ENCODE measurements at places on chromosomes 4 and X.

- DNase-seq, result peak; percentile 67
Observed at GRCh38 chr4:13656569-13657405, 29.3 kb upstream of the BOD1L1 start.

GRCh38 chr4:83219344-83220331 lies 65.0 kb downstream of the COQ2 start:
- DNase-seq, result no peak

DNA sequence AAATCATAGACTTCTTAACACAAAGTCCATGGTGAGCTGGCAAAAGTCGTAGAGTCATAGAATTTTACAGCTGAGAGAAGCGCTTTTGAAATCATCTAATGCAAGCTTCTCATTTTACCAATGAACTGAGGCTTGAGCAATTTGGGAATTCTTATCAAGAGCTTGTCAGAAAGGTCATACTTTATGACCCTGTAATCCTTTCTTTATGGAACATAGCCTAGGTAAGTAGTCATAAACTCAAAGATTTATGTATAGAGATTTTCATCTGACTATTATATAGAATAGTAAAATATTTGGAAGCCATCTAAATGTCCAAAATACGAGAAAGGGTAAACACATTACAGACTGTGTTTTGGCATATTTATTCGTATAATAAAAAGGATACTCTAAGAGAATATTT lies 563.5 kb downstream of the PCDH7 start:
- no peak for DNase-seq

DNA sequence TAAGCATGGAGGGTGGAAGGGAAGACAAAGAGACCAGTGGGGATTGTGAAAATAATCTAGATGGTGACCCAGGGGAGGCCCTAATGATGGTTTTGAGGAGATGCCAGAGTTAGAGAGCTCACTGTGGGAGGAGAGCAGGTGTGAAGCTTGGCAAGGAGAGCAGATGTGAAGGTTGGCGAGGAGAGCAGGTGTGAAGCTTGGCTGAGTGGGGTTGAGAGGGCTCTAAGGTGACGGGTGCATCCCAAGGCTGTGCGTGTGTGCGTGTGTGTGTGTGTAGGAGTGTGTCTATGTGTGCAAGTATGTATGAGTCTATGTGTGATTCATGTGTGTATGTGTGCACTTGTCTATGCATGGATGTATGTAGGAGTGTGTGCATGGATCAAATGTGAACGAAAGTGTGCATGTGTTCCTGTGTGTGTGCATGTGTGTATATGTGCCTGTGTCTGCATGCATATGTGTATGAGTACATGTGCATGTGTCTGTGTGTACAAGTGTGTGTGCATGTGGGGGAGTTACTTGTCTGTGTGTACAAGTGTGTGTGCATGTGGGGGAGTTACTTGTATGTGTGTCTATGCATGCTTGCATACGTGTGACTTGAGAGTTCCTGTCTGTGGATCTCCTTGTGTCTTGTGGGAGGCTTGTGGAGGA lies 72.0 kb downstream of the EVC start:
- no peak for DNase-seq

- peak; percentile 89 for DNase-seq
Observed at GRCh38 chr4:165325732-165326512, 1.5 kb upstream of the MSMO1 start.

DNA sequence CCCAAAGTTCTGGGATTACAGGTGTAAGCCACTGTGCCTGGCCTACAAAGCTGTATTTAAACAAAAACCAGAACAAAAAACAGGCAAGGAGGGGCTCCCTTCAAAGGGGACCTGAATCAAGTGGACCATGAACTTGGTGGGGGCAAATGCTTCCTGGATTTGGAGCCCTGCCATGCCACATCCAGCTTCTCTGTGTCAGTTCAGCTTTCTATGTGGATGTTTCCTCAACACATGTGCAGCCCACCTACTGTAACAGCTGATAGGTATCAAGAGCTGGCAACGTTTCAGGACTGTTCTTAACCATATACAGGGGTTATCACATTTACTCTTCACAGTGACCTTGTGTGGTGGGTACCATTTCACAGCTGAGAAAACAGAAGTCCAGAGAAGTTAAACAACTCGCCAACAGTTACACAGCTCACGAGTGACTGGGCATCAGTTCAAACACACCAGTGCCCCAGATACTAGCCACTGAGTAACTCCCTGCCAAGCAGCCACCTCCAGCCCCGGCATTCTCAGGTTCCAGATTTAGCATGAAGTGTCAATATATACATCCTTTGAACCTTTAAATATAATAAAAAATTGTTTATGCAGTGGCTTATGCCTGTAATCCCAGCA lies 7.5 kb downstream of the GPR143 start:
- DNase-seq, result no peak

- no peak for DNase-seq
Observed at GRCh38 chr4:84146300-84146959, 352.7 kb downstream of the NKX6-1 start.

DNA sequence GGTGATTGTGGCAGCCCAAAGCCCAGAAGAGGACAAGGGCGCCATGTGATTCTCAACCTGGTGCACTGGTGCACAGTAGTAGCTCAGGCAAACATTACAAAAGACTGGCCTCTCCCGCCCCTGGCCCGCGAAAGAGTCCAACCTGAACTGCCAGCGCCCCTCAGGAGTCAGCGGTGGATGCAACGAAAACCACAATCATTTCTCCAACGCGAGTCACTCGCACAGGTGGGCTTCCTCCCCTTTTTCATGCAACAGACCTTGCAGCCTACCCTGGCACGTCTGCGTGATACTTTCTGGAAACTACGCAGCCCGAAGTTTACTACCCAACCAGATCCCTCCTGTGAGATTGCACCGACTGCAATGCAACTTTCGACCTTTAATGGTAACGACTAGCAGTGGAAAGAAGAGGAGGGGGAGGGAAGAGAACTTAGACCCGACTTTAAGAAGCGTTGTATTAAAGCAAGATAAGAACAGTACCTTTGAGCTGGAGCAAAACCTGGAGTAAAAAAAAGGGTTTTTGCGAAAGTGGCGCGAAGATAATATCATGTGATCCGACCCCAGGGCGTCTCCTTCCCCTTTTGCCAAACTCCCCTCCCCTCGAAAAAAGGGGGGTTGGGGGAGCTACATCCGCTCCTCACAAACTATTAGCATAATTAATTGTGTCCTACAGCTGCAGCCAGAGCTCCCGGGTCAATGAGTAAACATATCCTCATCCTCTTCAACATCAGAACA lies 63.3 kb upstream of the CCDC160 start:
- no peak for DNase-seq

DNA sequence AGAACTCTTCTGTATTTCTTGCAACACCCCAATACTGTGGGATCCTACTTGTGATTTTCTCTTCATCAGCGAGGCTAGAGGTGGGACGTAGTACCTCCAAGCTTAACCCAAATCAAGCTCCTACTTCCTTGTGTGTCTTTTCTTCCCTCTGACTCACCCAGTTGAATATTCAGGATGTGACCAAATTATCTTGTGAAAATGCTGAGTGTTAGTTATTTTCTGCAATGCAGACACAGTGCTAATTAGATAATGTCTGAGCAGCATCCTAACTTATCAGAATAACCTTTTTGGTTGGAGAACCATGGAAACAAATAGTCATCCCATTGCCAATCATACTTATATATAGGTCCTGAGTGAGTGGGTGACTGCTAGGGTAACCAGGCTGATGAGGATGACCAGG lies 2.4 kb downstream of the MEPE start:
- DNase-seq, result no peak

DNA sequence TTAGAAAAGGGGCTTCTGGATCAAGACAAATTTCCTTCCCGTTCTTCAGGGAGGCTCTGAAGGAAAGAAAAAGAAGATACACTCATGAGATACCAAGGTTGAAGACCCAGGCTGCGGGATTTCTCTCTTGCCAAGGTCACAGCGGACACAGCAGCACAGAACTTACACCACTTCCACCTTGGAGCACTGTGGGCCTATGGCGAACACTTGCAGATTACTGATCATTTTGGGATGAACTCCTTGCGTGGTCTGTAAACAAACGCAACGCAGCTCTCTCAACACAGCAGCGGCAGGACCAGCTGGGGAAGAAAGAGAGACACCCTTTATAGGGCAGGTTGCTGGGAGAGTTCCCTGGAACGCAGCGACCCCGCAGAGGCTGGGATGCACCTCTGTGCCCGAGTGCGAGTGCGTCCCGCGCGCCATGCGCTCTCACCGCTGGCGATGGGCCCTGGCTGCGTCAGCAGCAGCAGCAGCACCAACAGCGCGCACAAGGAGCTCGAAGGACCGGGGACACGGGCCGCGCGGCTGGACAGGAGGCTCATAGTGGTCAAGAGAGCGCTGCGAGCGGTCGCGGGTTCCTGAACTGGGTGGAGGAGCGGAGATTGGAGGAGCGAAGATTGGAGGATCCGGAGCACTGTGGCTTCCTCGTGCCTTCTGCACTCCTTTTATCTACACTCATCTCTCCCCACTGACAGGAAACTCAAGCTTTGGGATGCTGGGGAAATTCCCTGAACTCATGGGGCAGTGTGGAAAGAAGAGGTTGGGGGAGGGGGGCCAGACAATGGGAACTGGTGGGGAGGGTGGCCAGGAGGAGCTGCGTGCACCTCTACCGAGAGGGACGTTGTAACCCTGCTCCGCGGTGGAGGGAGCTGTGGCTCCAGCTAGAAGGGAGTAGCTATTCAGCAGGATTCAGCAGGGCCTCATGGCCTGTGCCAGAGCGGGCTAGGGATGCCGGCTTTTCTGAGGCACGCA lies at the start of gene CXCL5:
TSS of gene CXCL5 (minus strand) at position 638 of the 972 bp plus-strand sequence. CDS start at position 542, 96 bp downstream.
- peak; percentile 68 for DNase-seq

GRCh38 chr4:56086073-56086541 lies 137.4 kb downstream of the CEP135 start:
- no peak for DNase-seq

- DNase-seq, result no peak
Observed at GRCh38 chr4:55989766-55990165, 41.0 kb downstream of the CEP135 start.

DNA sequence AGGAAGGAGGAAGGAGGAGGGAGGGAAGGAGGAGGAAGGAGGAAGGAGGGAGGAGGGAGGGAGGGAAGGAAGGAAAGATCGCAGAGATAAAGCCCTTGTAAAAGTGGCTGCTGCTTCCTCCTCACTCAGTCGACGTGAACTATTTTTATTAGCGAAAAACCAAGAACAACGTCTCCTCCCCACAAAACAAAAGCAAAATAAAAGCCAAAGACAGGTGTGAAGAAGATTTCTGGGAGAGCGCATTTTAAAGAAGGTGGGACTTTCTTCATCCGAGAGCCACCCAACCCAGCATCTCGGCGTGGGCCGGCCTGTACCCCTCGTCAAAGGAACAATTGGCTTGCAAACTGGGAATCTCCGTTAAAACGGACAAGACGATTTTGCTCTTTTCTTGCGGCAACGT lies 40.7 kb upstream of the ASMTL start:
- DNase-seq, result no peak

DNA sequence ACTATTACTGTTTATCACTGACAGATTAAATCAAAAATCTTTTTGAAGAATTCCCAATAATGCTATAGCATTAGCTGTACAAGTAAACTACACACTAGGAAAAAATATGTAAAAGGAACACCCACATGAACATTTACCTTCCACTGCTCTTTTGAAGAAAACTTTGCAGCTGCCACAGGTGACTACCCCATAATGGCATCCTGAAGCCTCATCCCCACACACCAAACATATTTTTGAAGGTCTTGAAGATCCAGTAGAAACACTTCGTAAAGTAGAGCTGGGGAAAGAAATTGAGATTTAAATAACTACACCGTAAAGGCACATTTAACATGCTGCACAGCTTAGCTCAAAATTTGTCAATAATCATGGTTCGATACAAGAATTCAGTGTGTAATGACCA lies 182.4 kb downstream of the NR3C2 start:
- DNase-seq, result no peak

GRCh38 chr4:177057186-177057585 lies 252.5 kb upstream of the NEIL3 start:
- no peak for DNase-seq

DNA sequence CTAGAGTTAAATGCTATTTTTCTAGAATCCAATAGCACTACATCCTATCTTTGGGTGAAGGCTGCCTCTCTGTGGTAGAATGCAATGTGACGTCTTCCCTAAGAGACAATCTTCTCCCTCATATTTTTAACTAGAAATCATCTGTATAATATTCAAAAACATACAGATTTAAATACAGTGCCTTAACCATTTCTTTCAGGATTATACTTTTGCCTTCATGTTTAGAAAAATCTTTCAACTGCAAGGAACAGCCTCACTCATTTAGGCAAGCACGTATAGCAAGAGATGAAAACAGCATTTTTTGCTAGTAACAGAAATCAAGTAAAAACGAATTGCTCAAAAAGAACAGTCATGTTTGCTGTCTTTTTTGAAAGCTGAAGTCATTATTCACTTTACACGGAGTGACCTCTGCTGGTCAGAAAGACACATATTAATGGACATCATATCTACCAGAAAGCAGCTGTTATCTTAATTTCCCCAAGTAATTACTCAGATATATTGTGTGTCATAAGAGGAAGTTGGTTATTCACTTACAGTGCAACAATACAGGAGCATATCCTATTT lies 422.3 kb downstream of the STPG2 start:
- DNase-seq, result no peak

- DNase-seq, result no peak
Observed at GRCh38 chr4:71074452-71075299, 81.2 kb downstream of the DCK start.

GRCh38 chrX:866441-866990 lies 235.9 kb downstream of the SHOX start:
- DNase-seq, result no peak

DNA sequence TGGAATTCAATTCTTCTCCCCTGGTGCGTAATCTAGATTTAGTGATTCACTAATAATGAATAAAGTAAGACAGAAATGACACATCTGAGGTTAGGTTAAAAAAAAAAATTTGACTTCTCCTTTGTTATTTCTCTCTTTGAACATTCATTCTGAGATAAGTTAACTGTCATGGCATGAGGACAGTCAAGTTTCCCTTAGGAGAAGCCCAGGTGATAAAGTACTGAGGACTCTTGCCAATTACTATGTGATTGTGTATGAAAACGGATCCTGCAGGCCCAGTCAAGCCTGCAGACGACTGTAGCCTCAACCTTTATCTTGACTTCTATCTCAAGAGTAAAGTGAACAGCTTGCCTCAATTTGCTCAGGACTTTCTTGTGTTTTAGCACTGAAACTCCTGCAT lies 293.2 kb downstream of the PRR32 start:
- DNase-seq, result no peak

DNA sequence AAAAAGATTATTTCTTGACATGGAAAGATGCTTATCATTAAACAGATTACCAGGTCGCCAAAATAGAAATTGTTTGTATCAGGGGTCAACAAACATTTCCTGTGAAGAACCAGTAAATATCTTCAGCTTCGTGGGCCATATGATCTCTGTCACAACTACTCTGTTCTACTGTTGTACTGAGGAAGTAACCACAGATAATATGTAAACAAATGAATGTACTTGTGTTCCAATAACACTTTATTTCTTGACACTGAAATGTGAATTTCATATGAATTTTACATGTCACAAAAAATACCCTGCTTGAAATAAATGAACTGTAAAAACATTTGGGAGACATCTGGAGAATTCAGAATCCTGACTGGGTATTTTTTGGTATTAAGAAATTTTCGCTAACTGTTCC lies 4.7 kb upstream of the FHL1 start:
- DNase-seq, result no peak

- peak; percentile 39 for DNase-seq
Observed at GRCh38 chrX:106955004-106955772, 35.0 kb downstream of the CLDN2 start.

- DNase-seq, result peak; percentile 90
Observed at GRCh38 chr4:17103231-17103630, 204.8 kb upstream of the LDB2 start.

- DNase-seq, result no peak
Observed at GRCh38 chr4:105560421-105560848, 8.0 kb downstream of the ARHGEF38 start.

All from fibroblast of skin of abdomen (primary cell).